Aortic smooth muscle cell (primary cell): ENCODE measurements at places on chromosomes 5 and 9. TPM values are rescaled to one million over a fixed set of nuclear protein-coding genes. Genes with fewer than 3 reads are reported as not detected.

BAAT gene
- total RNA-seq = not detected in 2 replicates

PCDHB4 gene
- total RNA-seq = 0.68 and 0.79 TPM in 2 replicates

DAB2IP gene
- 25.6 and 36.7 TPM in 2 replicates for total RNA-seq

PCDHGB6 gene
- total RNA-seq = 3.3 and 4.7 TPM in 2 replicates

CTSV gene
- total RNA-seq = 0.26 and 0.37 TPM in 2 replicates

PRDM9 gene
- not detected in 2 replicates for total RNA-seq

MARCOL gene
- not detected in 2 replicates for total RNA-seq

TNFSF15 gene
- total RNA-seq = 0.19 and 1.3 TPM in 2 replicates

DBH gene
- total RNA-seq = not detected in 2 replicates

RNF183 gene
- total RNA-seq = not detected in 2 replicates

FAM151B gene
- 8.5 and 9.8 TPM in 2 replicates for total RNA-seq

UNC13B gene
- 34.3 and 35.1 TPM in 2 replicates for total RNA-seq

LCN12 gene
- total RNA-seq = 0.26 and 0.37 TPM in 2 replicates

RAB3C gene
- not detected in 2 replicates for total RNA-seq

SPARC gene
- 877 and 1,916 TPM in 2 replicates for total RNA-seq

SLC6A19 gene
- not detected in 2 replicates for total RNA-seq

ENTR1 gene
- total RNA-seq = 22.9 and 24.6 TPM in 2 replicates

C1QTNF2 gene
- 3.0 and 3.9 TPM in 2 replicates for total RNA-seq

DNAJC18 gene
- total RNA-seq = 6.2 and 6.9 TPM in 2 replicates
